ENCODE measurements at places on chromosomes 7 and 10.

DNA sequence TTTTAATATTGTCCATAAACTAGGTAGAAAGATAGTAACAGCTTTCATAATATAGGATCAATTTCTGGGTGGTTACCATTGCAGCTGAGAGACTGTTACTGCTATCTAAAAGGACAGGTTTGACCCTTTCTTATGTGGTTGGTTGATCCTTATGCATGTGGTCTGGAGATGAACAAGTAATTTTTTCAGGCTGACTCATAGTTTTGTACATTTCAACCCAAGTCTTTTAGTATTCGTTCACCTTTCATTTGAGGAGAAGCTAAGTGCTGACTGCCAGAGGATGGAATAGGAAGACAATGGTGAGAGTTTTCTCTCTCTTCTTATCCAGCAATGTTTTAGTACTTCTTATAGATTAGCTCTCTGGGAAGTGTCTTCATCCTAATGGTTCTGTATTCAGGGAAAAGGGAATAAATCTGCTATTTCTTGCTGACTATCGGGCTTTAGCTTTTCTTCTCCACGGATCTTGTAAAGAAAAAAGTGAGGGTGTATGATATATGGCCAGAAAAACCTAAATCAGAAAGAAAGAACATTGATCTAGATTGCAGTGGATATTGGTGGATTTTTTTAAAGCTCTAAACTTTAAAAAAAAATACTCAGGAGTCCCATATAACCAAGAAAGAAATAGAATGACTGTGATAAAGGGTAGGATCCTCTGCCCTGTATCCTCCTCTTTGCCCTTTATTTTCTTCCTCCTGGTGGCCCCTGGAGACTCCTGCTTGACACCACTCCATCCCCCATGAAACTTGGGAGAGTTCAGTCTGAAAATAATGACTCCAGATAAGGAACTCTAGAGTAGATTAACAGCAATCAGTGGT, 88.0 kb downstream of the CPED1 start:
- DNase-seq = no peak

- DNase-seq = no peak
Measured at GRCh38 chr7:144391823-144392255, 11.7 kb downstream of the NOBOX start.

DNA sequence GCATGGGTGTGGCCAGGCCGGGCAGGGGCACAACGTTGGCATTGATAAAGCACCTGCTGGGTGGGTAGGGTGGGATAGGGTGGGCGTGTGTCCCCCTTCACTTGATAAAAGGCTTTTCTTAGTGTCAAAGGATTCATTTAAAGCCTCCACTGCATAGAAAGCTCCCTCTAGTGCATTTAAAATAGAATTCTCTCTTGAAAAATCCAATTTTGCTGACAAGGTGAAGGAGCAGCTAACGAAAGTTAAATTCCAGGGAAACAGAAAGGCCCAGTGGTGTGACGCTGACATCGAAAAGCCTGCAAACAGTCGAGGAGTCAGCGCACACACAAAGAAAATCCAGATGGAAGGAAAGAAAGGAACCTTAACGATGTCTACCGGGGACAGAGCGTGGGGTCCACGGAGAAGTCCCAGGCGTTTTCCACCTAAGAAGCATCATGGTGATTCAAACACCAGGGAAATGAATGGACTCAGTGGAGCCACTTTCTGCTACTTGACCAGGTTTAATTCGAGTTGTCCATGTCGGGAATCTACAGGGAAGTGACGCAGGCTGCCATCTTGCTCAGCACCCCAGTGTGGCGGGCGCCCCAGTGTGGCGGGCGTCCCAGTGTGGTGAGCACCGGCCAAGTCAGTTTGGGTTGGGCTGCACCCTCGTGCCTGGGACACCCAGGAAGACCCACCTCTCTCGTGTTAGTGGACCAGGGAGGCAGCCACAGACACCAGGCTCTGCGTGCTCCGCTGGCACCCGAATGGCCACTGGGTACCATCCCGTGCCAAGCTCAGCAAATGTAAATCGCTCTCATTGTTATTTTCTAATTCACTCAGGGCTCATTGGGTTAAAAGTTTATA, 217.8 kb downstream of the DNAJB6 start:
- DNase-seq = peak; percentile 57

DNA sequence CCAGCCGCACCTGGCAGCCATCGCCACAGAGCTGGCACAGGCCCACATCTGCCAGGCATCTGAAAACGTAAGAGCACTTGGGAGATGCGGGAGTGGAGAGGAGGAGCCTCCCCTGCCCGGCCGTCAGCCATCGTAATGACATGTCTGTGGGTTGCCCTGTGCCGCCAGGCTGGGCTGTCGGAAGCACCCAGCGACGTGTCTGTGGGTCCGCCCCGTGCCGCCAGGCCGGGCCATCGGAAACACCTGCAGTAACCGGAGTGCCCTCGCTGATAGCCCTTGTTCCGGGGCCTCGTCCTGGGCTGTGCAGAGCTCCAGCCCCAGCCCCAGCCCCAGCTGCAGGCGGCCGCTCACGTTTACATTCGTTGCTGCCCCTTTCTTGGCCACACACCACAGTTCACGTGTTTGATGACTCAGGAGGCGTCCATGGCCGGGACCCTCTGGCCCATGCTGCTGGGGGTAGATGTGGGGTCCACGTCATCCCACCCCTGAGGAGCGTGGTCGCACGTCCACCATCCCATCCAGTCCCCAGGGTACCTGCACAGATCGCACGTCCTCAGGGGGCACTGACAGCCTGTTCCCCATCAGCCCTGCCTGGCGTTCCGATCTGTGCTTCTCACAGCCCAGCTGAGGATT, 30.0 kb upstream of the PRKAR1B start:
- peak; percentile 57 for DNase-seq

- DNase-seq = no peak
Measured at GRCh38 chr10:9096288-9096687, 1041.8 kb downstream of the GATA3 start.

DNA sequence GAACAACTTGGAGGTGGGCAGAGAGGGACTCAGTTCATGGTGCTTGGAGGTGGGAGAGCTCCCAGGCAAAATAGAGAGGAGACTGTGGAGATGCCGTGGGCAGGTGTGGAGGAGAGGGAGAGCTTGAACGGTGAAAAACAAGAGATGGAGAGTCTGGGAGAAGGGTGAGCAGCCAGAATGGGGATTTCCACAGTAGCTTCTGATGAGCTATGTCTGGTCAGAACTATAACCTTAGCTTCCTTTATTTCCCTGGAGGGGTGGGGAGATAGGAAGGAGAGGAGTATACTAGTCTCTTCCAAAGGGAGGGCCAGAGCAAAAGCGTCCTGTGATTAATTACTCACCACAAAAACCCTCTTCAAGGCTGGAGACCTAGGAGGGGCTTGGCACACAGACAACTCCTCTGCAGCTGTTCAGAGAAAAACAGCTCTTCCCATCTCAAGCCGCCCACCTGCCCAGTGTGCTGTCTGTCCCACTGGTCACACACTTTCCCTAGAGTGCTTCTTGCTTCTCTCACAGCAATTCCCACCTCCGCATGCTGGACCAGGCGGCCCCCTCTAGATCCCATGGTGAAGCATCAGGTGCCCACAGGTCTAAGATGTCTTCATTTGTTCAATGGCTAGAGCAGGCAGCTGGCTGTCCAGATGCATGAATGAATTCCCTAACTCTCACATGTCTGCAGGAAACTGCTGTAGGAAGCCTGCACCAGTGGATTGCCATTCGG, 41.9 kb downstream of the TAS2R41 start:
- DNase-seq = no peak

GRCh38 chr10:86536294-86536861, 14.8 kb upstream of the WAPL start:
- DNase-seq = no peak

- no peak for DNase-seq
Measured at GRCh38 chr7:19284596-19285300, 139.5 kb upstream of the FERD3L start.

- DNase-seq = no peak
Measured at GRCh38 chr7:106102387-106102966, 9.6 kb downstream of the SYPL1 start.

GRCh38 chr7:37452346-37452745, 3.7 kb upstream of the ELMO1 start:
- DNase-seq = no peak

DNA sequence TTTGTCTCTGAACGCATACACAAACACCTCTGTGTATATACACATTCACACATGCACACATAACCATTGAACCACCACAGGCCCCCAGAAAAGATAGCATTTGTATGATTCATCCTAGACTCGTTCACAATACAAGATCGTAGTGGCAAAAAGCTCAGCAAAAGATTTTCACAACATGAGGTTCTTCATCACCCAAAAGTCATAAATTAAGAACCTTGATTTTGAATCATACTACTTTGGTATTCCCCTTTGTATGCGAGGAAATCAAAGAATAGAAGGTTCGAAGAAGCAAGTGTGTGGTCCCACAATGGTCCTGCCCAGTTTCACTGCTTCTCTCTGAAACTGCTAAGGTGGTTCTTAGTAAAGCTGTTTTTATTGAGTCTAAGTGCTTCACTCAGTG, 200.7 kb downstream of the CELF2 start:
- no peak for DNase-seq
